ENCODE measurements at places on chromosomes 5 and 9. TPM values are rescaled to one million over a fixed set of nuclear protein-coding genes. Genes with fewer than 3 reads are reported as not detected.

SNCAIP gene
- 0.49 TPM for total RNA-seq

CDH9 gene
- not detected for total RNA-seq

RGP1 gene
- total RNA-seq = 14.6 TPM

SHC3 gene
- not detected for total RNA-seq

PTPN3 gene
- 6.3 TPM for total RNA-seq

SH3RF2 gene
- total RNA-seq = not detected

DNA sequence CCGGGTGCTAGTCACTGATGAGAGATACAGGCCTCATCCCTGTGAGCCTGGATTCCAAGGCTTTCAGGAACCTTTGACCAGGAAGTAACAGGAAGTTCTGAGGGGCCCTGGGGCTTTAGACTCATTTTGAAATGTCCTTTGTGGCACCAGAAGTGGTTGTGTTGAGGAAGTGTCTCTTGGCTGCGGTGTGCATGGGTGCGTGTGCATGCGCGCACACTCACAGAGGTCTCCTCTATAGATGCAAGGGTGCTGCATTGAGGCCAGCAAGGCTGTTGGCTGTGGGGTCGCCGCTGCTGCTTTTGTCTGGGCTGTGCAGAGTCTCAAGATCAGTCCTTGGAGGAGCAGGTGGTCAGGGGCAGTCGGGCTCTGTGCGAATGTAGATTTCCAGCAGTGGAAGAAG, 7.6 kb downstream of the RAB24 start:
- no peak for DNase-seq

- no peak for DNase-seq
Measured at GRCh38 chr9:124467410-124468060, 17.3 kb downstream of the ADGRD2 start.

DNA sequence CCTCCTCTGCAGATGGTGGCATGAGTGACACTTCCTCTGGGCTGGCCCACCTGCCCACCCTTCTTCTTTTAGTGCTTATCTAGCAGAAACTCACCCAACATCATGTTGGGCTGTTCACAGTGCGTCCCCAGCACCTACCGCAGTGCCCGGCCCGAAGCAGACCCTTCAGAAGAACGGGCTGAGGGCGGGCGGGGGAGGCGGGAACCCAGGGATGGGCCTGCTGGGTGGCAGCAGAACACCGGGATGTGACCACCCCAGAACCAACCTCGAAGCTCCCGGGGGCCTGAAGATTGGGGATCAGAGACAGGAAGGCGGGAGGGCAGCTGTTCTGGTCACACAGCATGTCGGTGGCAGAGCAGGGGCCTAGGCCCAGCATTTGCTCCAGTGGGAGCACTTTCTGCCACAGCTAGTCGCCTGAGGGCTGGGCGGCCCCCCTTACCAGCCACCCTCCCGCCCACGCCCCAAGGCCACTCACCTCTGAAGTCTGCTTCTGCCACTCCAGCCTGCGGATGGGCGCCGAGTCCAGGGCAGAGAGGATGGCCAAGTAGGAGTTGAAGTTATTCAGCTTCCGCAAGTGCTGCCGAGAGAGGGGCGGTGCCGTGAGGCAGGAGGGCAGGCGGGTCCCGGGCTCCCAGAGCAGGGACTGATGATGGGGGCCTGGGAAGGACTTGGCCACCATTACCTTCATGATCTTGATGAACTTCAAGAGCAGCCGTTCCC, 38.7 kb downstream of the PRRT1B start:
- DNase-seq = no peak

DNA sequence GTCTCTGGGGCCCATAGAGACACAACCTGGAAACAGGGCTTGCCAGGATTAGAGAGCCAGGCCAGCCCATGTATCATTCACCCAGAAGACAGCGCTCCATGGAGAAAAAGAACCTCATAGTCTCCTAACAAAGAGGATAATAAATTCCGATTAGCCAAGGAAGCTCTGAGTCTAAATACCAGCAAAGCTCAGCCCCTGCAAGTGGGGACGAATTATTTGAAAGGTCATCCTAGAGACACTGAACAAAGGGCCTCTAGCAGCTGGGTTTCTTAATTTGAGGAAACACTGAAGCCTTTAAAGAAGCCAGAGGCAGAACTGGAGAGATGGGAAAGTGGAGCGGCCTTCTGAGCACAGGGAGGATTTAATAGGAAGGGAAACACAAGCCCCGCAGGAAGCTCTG, 287.1 kb upstream of the ZNF462 start:
- DNase-seq = peak; percentile 24

- DNase-seq = no peak
Measured at GRCh38 chr5:72020161-72020983, 86.9 kb upstream of the MAP1B start.

DNA sequence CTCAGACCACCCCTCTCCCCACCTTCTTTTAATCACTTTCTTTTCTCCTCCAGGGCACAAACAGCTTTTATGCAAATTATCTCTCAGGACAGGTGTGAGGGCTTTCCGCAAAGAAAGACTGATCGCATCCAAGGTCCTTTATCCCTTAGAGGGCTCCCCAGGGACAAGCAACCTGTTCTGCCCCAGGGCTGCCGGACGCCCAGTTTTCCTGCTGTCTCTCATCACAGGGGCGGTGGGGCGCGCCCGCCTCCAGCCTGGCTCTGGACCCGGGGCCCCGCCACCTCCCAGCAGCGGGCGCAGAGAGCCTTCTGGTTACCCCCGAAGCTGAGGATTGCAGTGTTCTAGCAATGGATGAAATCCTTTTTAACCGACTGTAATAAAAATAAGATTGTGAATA, 266.1 kb downstream of the CWC27 start:
- peak; percentile 69 for DNase-seq

All from SJCRH30 (cell line).